ENCODE measurements at places on chromosomes 4 and X.

DNA sequence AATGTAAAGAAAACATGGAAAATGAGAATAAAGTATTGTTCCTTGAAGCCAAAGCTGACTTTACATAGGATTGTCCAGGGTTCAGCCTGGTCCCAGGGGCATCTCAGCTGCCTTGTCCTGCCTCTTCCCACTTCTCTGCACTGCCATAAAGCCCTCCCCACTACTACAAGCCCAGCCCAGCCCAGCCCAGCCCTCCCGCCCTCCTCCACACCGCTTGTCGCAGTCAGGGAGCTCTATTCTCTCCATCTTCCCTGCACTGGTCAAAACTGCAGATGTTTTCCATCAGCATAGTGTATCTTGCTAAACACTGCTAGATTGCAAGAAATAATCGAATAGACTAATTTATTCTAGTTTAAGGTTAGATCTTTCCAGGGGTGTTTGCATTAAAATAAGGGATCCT lies 100.3 kb downstream of the TENM3 start:
- DNase-seq = no peak

DNA sequence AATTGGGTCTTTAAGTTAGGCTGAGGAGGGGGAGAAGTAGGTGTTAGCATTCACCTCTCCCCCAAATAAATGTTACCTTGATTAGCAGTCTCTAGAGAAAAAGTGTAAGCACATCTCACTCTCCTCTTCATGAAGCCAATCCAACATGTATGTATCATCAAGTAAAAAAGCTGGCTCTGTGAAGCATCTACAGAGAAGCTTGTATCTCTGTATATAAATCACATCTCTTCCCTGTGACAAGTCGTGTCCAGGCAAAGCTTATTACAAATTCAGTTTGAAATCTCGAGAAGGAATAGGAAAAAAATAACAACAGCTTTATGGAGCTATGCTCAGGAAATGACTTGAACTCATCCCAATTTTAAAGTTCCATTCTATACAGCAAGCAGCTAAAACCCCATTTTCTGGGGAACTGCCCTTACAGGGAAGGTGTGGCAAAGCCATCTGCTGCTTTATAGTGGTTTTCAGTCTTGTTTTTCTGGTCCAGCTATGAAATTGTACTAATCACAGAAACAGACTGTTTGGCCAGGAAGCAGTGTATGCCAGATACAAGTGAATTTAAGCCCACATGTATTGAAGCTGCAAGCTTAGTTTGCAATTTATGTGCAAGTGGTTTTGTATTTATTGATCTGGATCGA lies 313.3 kb upstream of the NOCT start:
- no peak for DNase-seq

DNA sequence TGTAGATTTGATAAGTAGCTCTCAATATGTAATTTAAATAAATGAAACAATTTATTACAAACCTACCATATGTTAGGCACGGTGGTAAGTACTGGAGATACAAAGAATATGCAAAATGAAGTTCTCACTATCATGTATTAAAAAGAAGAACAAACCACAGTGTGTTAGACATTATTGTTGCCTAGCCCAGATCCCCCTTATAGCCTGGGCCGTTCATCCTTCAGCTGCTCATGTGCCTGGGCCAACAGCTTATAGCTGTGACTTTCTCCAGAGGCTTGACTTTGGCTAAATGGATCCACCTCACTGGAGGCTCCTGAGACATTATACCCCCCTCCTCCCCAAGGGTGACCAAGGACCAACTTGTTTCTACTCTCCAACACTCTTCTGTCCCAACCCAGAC lies 29.8 kb upstream of the CCNG2 start:
- no peak for DNase-seq

DNA sequence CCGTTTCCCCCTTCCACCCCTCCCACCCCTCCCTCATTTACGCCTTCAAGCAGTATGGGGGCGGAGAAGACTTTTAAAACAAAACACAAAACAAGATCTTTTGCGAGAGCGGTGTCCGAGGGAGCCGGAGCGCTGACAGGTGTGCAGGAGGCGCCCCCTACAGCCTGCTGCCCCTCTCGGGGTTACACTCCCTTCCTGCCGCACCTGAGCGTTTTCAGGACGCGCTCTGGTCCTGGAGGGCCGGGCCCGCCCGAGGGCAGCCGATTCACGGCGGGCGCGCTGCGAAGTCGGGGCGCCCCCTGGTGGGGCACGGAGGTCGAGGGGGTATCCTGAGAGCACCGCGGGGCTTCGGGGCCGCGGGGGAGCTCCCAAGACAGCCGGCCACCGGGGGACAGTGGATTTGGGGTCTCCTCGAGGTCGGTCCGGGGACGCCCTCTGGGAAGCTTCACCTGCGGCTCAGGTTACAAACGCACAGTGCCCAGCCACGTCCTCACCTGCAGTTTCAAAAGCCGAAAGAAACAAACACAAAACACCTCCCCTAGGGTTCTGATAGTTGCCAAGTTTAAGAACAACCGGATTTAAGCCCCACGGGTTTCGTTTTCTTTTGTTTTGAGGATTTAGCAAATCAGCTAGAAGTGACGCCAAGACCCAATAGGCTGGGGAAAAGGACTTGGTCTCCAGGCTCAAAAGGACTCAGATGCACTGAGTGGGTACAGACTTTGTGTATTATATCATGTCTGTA lies 8.0 kb upstream of the NEUROG2 start:
- DNase-seq = peak; percentile 70

DNA sequence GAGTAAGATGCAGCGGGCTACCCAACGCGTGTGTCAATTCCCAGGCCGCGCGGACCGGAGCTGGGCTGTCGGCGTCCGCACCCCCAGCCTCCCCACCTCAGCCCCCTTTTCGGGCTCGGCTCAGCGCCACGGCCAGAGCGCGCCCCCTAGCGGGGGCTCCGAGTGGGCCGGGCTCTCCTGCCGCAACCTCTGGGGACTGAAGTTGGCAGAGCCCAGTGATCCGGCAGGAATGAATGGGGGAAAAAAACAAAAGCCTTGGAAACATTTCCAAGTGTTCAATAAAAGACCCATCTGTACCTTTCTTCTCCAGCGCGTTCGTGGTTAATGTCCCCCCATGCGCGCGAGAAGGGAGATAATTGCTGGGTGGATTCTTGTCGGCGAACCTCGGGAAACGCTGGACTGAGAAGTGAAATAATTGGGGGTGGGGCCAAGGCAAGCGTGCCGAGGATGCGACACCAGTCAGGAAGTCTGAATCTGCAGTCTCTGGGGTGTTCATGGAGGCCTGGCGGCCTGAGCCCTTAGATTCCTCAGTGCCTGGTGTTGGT lies 5.2 kb upstream of the ARX start:
- no peak for DNase-seq

DNA sequence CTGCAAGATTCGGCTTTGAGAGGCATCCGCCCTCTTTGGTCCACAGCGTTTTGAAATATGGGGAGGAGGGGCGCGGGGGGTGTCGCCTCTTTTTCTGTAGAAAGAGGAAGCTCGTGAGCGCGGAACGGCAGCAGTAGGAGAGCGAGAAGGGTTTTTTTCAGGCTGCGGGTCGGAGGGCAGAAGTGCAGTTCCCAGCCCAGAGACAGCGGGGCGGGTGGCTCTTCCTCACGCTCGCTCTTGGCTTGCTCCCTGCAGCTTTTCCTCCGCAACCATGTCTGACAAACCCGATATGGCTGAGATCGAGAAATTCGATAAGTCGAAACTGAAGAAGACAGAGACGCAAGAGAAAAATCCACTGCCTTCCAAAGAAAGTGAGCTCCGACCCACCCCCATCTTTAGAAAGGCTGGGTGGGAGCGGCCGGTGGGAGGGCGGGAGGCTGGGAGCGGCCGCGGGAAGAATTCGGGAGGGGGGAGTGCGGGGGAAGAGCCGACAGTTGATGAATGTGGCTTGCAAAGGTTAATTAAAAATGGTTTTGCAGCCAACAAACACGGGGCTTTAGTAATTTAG lies 1.2 kb downstream of the TMSB4X start:
- no peak for DNase-seq

- no peak for DNase-seq
Measured at GRCh38 chr4:163732473-163732872, 238.0 kb downstream of the TMA16 start.

DNA sequence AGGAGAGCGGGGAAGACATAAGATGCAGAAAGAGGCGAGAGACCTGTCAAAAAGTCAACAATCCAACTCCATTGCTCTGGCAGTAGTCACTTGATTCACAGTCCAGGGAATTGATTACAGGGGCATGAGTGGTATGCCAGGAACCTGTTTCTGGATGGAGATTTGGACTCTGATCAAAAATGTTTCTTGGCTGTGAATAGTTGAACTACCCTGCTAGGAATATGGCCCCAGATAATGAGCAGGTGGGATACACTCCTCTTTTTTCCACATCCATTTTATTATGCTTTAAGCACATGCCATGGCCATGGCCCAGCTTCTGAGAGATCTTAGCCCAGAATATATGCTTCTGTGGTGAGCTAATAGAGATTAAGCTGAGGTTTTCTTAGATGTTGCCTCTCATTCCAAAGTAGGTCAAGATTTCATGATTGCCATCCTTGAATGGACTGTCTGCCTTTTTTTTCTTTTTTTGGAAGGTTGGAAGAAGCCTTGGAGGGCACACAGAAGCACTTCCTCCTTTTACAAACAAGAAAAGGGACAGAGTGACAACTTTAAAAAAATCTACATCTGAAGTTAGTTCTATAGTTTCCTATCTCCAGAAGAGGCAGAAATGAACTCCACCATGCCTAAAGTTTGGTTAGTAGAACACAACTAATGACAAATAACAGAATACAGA lies 121.9 kb downstream of the KIT start:
- DNase-seq = no peak

DNA sequence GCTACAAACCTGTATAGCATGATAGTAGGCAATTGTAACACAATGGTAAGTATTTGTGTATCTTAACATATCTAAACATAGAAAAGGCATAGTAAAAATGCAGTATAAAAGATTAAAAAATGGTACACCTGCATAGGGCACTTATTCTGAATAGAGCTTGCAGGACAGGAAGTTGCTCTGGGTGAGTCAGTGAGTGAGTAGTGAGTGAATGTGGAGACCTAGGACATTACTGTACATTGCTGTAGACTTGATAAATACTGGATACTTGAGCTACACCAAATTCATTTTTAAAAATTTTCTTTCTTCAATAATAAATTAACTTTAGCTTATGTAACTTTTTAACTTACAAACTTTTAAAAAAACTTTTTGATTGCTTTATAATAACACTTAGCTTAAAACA lies 68.2 kb upstream of the MAML3 start:
- no peak for DNase-seq

DNA sequence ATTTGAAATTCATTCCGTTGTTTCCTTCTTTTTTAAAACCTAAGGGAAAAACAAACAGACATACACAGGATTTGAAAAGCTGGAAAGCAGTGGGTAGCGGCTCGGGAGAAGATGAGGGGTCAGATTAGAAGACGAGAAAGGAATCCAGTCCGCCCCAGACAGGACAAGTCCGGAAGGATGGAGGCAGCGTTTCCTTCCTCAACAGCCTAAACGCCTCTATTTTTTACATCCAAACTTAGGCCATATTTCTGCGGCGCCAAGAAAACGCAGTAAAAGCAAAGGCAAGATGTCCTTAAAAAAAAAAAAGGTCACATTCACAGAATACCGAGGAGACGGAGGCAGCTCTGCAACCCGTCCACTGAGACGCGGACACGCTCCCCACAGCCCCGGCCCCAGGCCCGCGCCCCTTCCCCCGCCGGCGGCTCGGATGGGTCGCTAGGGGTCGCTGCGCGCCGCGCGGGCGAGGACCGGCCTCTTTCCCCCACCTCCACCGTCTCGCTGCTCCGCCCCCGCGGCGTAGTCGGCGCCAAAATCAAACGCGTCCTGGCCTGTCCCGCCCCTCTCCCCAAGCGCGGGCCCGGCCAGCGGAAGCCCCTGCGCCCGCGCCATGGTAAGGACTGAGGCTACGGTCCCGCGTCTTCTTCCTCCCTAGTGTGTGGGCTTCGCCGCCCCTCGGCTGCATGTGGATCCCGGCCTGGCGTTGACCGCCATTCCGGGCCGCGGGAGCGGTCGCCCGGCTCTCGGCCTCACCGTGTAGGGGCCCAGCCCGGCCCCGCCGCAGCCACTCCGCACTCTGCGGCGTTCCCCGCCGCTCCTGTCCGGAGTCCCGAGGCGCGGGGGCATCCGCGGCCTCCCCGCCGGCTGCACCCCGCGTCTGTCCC lies at the start of gene MND1:
Gene MND1 (plus strand): TSS at position 558 of the 881 bp plus-strand sequence. CDS start 50 bp downstream, at position 608.
- DNase-seq = peak; percentile 89

- DNase-seq = no peak
Measured at GRCh38 chr4:139958739-139959098, 195.3 kb downstream of the MAML3 start.

DNA sequence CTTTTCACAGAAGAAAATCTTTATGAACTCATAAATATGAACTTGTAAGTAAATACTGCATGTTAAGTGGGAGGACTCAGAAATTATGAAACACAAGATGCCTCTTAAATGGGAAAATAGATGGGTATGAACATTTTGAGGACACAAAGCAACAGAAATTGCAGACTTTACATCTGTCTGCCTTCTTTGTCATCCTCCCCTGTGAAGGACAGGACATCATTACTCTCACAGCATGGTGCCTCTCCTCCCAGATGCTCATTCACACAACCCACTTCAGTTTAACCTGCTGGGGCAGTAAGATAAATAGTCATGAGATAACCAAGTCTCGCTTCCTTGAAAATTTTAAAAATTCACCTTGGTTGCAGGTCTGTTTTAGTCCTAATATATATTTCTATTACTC lies 144.5 kb downstream of the APBB2 start:
- DNase-seq = no peak

GRCh38 chr4:101067383-101067782 lies 279.9 kb downstream of the PPP3CA start:
- no peak for DNase-seq

DNA sequence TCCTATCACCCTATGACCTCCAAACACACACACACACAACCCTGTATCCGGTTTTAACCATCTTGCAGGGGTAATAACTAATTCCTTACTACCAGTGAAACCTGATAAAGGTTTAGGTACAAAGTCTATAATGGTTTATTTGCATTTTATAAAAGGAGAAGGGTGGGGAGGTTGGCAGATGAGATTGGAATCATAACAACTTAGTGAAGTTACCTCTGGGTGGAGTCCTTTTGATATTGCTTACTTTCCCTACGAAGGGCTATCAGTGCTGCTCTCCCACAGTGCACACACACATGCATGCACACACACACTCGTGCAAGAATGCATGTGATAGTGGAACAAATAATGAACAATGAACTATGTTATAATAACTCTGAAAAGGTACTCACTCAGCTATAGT lies 56.1 kb downstream of the CCSER1 start:
- DNase-seq = no peak

DNA sequence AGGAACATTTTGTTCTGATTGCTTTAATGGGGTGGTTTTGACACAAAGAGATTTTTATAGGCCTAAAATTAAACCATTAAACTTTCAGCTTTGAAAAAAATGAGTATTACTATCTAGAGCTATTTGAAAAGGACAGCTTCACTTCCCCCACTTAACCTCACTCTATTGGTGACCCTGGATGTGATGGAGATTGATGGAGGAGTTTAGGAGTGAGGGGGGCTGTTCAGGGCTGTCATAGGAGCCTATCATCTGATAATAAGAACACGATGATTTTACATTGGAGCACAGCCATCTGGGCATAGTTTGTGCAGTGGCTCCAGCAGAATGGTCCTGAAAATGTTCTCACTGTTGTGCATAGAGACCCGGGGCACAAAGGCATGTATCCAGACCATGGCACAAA lies 71.1 kb upstream of the EFNB1 start:
- no peak for DNase-seq
